ENCODE measurements at places on chromosomes 2 and 18. TPM values are rescaled to one million over a fixed set of nuclear protein-coding genes. Genes with fewer than 3 reads are reported as not detected.

DNPEP gene
- total RNA-seq: 50.0 TPM

FBXO41 gene
- 0.38 TPM for total RNA-seq

BOLL gene
- not detected for total RNA-seq

PIEZO2 gene
- total RNA-seq: 2.9 TPM

PTH2R gene
- not detected for total RNA-seq

SALL3 gene
- under 0.01 TPM for total RNA-seq

PGAP1 gene
- total RNA-seq: 5.2 TPM

FSIP2 gene
- total RNA-seq: under 0.01 TPM

CACNB4 gene
- total RNA-seq: 2.3 TPM

MAT2A gene
- total RNA-seq: 103 TPM

CHRNG gene
- not detected for total RNA-seq

OSR1 gene
- total RNA-seq: 21.4 TPM

GALNT13 gene
- 0.28 TPM for total RNA-seq

VSNL1 gene
- 0.85 TPM for total RNA-seq

RESP18 gene
- not detected for total RNA-seq

ABCG5 gene
- total RNA-seq: not detected

CAPN14 gene
- 0.28 TPM for total RNA-seq

ZFP36L2 gene
- 3.9 TPM for total RNA-seq
